Spinal cord (tissue), 10 donors: ENCODE measurements at places on chromosomes 1 and 21.

DNA sequence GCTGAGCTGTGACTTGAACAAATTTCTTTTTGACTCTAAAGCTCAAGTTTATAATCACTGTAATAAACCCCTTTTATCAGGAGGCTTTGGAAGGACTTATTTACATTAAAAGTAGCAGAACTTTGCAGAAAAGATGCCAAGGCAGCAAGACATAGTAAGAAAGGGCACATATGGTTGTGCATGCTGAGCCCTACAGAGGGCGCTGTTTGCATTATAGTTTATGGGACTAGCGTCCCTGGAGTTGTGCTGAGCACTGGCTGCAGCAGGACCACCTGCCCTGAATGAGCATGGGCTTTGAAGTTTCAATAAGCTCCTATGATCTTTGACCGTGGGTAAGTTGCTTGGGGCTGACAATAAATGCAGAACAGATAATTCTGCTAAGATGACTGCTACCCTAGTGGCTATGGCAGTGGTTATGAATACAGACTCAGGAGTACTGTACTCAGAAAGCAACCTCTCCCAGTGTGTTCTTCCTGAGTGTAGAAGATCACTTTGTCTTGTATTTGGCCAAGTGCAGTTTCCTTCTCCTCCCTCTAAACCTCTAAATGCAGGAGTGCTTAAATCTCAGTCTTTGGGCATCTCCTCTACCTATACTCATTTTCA lies 45.4 kb upstream of the USP1 start:
- no peak for DNase-seq

- no peak for DNase-seq
Observed at GRCh38 chr1:22328331-22329147, 123.1 kb upstream of the ZBTB40 start.

DNA sequence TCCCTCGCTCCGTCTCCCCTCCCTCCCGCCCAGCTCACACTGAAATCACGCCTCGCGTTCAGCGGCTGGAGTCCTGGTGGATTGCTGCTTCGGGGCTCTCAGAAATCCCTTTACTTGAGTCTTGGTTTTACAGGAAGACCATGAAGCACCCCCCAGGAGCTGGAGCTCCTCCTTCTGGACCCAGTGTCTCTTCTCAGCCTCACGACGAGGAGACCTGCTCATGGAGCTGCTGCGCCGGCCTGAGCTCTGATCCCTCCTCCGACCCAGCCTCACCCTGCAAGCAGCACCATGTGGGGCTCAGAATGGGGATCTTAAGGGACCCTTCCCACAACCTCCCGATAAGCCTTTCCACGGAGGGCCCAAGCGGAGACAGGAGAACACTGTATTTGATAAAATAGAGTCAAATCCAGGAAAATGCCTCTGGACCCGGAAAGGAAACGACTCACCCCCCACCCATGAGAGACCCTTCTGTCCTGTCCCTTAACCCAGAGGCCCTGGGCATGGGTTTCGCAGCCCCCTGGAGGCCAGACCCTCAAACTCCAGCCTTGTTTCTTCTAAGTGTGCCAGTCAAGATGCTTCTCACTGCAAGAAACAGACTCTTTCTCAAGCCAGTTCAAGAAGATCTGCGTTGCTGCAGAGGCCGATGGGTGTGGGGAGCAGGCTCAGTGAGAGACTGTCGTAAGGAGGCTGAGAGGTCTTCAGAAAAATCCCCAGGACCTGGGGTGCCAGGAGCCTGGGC lies 26.1 kb downstream of the PDE9A start:
- DNase-seq = no peak

DNA sequence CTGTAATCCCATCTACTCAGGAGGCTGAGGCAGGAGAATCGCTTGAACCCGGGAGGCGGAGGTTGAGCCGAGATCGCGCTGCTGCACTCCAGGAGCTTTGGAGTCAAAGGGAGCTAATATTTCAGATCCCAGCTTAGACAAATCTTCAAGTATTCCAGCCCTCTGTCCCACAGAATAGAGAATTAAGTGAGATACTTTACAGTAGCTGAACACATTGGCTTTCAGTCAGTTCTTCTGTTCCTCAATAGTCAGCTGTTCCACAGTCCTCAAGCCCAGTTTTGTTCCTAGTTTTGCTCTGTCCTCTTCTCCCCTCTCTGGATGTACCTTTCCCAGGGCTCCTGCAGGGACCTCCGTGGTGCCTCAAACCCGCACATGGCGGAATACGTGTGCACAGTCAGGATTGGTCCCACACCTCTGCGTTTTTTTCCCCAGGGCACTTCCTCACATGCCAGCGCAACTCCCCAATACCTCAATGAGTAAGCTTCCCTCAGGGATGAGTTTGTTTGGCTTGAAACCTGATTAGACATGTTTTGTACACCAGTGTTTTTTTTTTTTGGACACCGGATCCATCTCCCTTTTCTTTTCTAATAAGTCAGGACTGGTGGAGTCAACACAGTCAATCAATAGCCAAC lies 1.2 kb downstream of the MFN2 start:
- no peak for DNase-seq

DNA sequence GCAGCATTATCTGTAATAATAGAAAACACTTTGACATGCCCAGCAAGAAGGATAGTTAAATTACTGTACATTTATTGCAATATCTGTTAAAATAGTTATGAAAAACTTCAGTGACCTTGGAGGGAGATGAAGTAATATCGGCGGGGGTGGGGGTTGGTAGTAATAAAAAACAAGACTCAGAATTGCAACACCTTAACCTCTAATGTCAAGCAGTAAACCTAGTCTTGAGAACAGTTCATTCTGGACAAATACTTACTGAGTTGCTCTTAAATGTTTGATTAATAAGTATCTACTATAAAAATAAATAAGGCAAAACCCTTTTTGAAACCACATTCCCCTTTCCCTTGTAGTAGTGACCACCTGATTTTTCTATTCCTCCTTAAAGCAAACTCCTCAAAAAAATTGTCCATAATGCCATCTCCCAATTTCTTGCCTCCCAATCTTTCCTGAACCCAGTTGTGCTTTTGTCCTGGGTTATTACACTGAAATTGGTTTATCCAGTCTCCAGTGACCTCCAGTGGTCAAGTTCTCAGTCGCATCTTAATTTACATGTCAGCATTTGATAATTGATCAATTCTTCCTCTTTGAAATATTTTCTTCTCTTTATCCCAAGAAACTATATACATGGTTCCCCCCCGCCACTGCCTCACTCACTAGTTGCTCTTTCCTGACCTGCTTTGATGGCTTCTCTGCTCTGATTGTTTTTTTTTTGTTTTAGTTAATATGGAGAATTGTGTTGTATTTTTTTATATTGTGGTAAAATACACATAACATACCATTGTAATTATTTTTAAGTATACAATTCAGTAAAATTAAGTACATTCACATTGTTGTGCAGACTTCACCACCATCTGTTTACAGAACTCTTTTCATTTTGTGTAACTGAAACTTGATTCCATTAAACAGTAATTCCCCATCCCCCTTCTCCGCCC lies 36.8 kb downstream of the RAP1A start:
- peak; percentile 21 for DNase-seq

DNA sequence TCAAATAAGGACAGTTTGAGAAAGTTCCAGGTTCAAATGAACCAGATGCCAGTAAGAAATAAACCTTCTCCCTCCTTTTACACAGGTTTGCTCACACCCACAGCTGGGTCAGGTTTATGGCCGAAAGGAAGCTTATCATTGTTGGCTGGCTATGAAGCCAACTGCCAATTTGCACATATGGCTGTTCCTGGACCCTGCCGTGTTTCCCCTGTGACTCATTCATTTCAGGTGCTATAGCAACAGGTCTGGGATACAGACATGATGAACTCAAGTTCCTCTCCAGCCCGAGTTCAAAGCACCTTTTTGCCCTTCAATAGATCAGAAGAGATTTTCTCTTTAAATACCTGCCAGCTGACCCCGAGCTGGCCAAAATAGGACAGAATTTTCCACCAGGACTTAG lies 134.4 kb upstream of the SMYD2 start:
- no peak for DNase-seq

GRCh38 chr1:89257041-89257440 lies 15.6 kb downstream of the GBP5 start:
- no peak for DNase-seq

GRCh38 chr1:212207822-212208520 lies 77.2 kb upstream of the PPP2R5A start:
- DNase-seq = no peak

DNA sequence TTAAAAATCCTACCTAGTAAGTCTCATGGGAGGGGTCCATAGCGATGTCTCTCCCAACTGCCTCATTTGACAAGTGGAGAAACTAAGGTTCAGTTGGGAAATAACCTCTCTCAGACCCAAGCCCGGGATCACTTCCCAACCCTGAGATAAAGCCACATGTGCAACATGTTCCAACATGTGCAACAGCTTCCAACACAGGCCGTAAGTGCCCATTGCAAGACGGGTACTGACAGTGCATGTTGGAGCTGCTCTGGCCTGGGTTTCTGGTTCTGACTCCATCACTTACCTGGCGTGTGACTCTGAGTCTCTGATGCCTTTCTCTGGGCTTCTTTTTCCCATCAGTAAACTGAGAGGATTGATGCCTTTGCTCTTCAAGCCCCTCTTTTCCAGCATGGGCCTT lies 38.0 kb upstream of the FOXO6 start:
- DNase-seq = no peak

- DNase-seq = no peak
Observed at GRCh38 chr1:217049721-217050120, 326.5 kb upstream of the ESRRG start.

GRCh38 chr1:150846473-150847146 lies 29.8 kb downstream of the ARNT start:
- DNase-seq = no peak

- no peak for DNase-seq
Observed at GRCh38 chr1:228920831-228921230, 185.6 kb downstream of the RHOU start.

- peak; percentile 29 for DNase-seq
Observed at GRCh38 chr1:37795340-37796125, 1.9 kb downstream of the MANEAL start.

DNA sequence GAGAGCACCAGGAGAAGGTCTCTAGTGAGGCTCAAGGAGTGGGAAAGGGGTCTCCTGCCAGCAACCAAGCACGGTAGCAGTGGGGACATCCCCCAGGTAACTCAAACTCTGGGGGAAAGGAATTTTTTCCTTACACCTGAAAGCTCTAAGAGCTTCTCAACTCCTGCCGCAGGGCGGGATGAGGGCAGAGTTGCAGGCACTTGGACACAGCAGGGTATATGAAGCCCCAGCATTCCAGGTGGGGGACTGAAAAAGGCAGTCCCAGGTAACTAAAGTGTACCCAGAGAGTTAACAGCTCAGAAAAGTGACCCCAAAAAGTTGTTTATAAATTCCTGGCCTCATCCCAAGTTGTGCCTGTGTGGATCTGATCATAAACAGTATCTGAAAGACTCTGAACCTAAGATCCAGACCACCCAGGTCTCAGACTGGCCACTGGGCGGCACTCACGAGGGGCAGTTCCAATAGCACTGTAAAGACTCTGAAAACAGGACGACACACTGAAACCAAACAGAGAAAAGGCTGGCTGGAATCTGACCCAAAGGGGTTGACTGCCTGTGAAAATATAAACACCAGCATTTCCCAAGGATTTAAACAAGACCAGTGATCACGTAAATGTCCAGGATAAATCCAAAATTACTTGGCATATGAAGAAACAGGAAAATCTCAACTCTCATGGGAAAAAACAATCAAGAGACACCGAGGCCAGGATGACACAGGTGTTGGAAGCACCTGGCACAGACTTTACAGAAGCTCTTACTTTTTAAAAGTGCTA lies 47.5 kb downstream of the HSF2BP start:
- DNase-seq = peak; percentile 66

GRCh38 chr1:13587256-13588030 lies 3.8 kb downstream of the PDPN start:
- DNase-seq = no peak
